T-helper 1 cell (primary cell): ENCODE measurements at places on chromosomes 6 and 20.

- no peak for DNase-seq
Observed at GRCh38 chr6:145699462-145699861, 35.9 kb downstream of the EPM2A start.

- no peak for DNase-seq
Observed at GRCh38 chr20:26207237-26207966, 510.7 kb upstream of the ZNF337 start.

DNA sequence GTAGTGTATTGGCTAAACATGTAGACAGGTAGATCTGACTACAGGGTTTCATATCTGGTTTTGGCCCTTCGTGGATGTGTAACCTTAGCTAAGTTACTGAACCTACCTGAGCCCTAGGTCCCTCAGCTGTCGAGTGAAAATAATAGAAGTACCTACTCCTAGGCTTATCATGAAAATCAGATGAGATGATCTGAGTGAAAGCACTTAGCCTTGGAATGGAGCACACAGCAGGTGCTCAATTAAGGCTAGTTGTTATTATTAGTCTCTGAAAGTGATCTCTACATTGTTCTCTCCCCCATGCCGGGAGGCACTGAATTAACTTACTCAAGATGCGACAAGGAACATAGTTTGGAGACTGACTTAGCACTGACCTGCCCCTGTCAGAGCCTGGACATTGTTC is 174.7 kb upstream of the ZNF217 start:
- no peak for DNase-seq

DNA sequence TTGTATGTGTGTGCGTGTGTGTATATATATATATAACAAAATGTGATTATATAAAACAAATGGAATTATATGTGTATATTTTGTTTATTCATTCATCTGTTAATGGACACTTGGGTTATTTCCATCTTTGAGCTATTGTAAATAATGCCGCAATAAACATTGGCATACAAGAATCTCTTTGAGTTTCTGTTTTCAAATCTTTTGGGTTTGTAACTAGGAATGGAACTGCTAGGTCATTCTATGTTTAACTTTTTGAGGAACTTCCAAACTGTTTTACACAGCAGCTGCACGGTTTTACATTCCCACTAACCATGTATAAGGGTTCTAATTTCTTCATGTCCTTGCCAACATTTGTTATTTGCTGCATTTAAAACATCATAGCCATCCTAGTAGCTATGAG is 39.9 kb upstream of the TGM2 start:
- DNase-seq = no peak

DNA sequence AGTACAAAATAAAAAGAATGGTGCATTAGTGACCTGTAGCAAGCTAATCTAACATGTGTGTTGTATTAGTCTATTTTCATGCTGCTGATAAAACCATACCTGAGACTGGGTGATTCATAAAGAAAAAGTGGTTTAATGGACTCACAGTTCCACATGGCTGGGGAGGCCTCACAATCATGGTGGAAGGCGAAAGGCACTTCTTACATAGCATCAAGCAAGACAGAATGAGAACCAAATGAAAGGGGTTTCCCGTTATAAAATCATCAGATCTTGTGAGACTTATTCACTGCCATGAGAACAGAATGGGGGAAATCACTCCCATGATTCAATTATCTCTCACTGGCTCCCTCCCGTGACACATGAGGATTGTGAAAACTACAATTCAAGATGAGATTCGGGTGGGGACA is 45.4 kb upstream of the AIG1 start:
- no peak for DNase-seq

DNA sequence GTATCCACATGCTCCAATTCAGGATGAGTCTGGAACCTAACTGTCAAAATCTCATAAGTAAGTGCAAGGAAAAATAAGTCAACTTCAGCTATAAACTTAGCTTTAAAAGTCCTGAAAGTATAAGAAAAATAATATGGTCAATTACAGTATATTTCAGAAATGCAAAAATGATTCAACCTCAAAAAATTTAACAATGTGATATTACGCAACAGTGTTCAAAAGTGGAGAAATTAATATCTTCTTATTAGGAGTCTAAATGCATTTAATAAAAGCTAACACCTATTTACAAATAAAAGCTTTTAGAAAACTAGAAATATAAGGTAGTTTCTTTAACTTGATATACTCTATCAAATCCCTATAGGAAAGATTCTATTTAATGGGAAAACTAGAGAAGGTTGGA is 111.2 kb upstream of the OPRM1 start:
- DNase-seq = no peak

GRCh38 chr20:13221313-13221672 is 219 bp downstream of the ISM1 start:
- peak; percentile 6 for DNase-seq

DNA sequence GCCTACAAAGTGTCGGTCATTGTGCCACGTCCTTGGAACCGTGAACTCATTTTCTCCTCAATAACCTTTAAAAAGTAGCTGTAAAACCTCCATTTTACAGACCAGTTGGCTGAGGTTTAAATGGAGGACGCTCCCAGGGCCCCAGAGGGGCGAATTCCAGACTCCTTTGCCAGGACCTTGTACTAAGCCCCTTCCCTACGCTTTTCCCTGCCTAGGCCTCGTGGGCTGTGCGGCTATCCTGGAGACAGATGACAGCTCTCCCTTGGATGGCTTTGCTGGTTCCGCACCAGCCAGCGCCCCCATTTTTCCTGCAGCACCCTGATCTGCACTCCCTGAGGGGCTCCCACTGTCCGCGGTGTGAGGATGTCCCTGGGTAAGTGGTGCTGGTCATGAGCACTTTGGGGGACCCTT is 12.1 kb upstream of the SNHG17 start:
- DNase-seq = no peak

DNA sequence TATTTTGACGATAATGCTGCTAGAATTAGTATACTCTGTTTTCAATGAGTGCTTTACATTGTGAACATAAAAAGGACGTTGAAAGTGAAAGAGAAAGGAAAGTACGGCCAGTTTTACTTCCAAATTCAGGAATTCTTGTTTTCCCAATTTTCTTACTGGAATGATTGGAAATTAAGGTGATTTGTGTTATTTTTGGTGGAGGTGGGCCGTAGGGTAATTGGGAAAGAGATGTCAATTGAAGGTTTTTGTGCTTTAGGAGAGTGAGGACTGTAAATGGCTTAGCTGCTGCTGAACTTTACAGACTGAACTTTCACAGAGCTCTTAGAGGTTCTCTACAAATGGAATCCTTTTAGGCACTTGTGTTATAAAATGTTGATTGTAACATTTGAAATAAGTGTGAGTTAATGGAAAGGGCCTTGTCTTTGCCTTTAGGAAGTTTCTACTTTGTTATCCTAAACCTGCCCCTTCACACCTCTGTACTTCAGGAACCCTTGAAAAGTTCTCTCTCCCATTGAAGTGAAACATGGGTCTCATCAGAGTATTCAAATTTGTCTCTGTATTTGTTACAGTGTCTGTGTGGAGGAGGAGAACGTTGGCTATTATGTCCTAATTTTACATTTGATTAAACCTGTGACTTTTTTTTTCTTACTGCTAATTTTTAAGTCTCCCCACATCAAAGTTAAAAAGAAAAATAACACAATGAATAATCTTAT is 256.4 kb downstream of the ARID1B start:
- no peak for DNase-seq

- no peak for DNase-seq
Observed at GRCh38 chr6:64520050-64520449, 884.4 kb downstream of the PHF3 start.

DNA sequence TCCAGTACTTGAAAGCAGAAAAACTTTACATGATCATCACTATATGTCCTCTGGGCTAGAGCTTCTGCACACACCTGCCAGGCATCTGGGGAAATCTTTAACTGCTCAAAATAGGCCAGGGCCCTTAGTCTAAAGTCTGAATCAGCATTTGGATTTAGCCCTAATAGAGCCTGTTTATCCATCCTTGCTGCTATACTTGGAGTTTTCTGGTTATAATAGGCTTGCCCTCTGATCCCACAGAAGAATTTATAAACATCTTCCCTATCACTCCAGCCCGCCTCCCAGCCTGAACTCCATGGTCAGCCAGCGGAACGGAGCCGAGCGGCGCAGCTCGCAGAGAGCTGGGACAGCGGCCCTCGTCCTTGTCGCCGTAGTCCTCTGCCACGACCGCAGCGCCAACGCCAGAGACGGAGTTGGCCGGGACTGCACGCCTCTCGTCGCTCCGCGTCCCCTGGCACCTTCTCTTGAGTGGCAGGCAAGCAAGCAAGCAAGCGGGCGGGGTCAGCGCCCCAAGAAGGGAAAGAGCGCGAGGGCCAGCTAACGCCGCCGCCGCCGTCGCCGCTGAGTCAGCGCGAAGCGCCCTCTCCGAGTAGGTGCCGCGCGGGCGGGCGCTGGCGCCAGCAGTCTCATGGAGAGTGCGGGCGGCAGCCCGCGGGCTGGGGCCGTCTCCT is 25.4 kb upstream of the ASIP start:
- DNase-seq = no peak

GRCh38 chr20:53635221-53635620 is 41.6 kb upstream of the ZNF217 start:
- no peak for DNase-seq

DNA sequence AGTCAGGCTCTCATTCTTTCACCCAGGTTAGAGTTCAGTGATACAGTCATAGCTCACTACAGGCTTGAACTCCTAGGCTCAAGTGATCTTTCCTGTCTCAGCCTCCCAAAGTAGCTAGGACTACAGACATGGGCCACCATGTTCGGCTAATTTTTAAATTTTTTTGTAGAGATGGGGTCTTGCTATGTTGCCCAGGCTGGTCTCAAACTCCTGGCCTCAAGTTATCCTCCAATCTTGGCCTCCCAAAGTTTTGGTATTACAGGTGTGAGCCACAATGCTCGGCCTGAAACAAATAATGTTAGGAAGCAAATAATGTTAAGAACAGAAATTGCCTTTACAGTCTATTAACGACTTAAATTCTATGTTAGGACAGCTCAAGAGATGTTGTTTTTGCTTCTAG is 1.8 kb upstream of the UBR2 start:
- DNase-seq = no peak

- DNase-seq = no peak
Observed at GRCh38 chr6:13287104-13287503, 41.2 kb downstream of the TBC1D7 start.

DNA sequence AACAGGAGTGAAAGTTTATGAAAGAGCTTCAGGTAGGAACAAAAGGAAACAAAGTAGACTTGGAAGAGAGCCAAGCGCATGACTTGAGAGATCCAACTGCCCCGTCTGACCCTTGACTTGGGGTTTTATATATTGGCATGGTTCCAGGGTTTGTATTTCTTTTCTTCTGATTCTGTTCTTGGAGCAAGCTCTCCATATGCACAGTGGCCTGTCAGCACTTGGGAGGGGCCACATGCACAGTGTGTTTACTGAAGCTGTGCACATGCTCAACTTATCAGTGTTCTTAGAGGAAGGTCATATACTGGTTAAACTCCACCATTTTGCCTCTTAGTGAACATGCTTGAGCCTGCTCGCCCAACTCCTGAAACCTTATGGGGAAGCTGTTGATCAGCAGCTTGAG is 953.7 kb downstream of the TFAP2A start:
- DNase-seq = no peak
